ENCODE measurements at places on chromosomes 3 and 15.

DNA sequence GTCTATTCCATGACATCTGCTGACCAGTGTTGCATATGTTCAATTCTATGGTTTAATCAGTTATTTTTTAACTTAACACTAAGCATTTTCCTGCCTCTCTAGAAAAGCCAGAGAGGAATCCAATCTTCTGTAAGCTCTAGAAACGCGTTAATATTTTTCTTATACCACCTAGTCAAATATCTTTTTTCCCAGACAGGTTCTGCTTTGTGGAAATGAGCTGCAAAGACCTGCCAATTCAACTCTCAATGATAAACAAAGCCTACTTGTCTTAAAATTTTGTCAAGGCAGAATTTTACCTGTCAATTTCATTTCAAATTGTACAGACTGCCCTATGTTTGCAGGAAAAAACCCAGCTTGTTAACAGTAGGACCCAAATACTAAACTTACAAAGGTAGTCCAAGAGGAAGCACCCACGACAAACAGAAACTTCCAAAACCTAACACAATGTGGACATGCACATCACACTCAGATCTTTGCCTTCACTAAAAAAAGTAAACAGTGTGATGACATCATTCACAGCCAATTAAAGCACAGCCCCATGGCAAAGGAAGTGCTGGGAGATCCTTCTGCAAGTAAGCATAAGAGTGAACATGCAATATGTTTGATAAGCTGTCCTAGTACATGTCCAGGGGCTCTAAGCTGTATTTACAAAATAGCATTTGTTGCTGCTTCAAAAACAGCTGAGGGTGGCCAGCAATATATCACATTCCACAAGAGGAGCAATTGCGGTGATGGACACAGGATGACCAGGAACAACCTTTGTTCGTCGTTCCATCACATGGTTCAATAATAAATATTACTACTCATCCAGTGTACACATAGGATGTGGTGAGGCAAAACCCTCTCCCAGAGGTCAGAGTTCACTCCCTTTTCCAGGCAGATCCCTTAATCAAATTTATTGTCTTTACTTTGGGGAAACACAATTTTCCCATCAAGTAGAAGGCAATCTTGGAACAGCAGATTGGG is 139.4 kb upstream of the TSC22D2 start:
- DNase-seq, result no peak

GRCh38 chr3:105774444-105775180 is 94.2 kb downstream of the CBLB start:
- DNase-seq, result no peak

GRCh38 chr3:126028096-126028495 is 55.8 kb downstream of the SLC41A3 start:
- no peak for DNase-seq

DNA sequence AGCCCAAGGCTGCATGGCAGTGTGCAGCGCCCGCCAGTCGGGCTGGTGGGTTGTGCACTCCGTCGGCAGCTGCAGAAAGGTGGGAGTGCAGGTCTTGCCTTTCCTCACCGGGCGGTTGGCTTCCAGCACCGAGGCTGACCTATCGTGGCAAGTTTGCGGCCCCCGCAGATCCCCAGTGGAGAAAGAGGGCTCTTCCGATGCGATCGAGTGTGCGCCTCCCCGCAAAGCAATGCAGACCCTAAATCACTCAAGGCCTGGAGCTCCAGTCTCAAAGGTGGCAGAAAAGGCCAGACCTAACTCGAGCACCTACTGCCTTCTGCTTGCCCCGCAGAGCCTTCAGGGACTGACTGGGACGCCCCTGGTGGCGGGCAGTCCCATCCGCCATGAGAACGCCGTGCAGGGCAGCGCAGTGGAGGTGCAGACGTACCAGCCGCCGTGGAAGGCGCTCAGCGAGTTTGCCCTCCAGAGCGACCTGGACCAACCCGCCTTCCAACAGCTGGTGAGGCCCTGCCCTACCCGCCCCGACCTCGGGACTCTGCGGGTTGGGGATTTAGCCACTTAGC is 4.3 kb downstream of the ISL2 start:
- no peak for DNase-seq

DNA sequence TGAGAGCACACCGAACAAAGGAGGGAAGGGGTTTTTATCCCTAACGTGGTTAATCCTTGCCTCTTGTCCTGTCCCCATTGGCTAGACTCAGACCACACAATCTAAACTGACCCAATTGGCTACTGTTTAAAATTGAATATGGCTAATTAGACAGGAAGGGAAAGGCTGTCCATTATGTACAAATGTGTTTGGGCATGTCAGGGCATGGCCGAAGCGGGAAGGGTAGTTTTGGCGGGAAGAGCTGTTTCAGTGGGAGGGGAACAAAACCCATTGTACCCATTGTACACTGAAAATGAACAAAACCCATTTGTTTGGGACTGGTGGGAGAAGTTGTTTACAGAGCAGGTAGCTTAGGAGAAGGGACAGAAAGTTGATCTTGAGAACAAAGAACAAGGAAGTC is 330.9 kb upstream of the POU1F1 start:
- no peak for DNase-seq

GRCh38 chr3:99962703-99963102 is 145.0 kb downstream of the CMSS1 start:
- no peak for DNase-seq

GRCh38 chr3:32398531-32398930 is 6.9 kb downstream of the CMTM7 start:
- no peak for DNase-seq

DNA sequence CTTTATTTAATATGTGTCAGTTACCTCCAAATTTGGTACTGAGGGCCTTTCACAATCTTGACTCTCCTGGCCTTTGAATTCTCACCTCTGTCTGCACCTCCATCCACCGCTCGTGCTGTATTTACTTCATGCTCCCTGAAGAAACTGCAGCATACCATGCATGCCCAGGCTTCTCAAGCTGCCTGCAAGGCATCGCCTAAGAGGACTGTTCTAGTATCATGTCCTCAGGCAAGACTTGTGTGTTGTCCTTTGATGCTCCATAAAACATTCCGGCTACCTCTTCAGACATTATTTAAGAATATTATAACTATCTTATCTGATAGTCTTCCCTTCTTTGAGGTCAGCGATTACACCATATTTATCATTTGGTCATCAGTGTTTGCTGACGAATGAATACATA is 682.5 kb downstream of the NR2F2 start:
- DNase-seq, result no peak

- DNase-seq, result no peak
These were observed 424 bp downstream of the EAF2 start for GRCh38 chr3:121835465-121835801.

- DNase-seq, result no peak
These were observed 189.3 kb downstream of the SV2B start for GRCh38 chr15:91289324-91289723.

DNA sequence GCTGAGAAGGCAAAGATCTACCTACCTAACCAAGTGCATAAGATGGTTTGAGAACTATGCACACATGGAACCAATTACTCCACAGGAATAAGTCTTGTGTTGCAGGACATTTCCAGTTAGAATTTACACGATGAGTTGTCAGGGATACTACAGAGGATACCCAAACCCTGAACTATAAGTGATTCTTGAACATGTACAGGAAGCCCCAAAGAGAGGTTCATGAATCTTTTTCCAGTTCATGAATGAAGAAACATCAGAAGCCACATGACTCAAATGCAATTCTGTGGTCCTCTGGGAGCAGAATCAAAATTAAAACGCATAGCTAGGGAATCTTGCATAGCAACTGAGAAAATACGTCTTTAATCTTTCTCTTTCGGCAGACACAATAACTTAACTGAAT is 114.1 kb upstream of the LMCD1 start:
- no peak for DNase-seq

- no peak for DNase-seq
These were observed 8.8 kb upstream of the OCA2 start for GRCh38 chr15:28107904-28108275.
